ENCODE measurements at places on chromosomes 7 and 10. TPM values are rescaled to one million over a fixed set of nuclear protein-coding genes. Genes with fewer than 3 reads are reported as not detected.
A peak's percentile ranks its signal among the peaks of the same experiment; 100 is the strongest.

GRCh38 chr7:81684514-81685269, 85.2 kb downstream of the HGF start:
- peak; percentile 99 for DNase-seq

DNA sequence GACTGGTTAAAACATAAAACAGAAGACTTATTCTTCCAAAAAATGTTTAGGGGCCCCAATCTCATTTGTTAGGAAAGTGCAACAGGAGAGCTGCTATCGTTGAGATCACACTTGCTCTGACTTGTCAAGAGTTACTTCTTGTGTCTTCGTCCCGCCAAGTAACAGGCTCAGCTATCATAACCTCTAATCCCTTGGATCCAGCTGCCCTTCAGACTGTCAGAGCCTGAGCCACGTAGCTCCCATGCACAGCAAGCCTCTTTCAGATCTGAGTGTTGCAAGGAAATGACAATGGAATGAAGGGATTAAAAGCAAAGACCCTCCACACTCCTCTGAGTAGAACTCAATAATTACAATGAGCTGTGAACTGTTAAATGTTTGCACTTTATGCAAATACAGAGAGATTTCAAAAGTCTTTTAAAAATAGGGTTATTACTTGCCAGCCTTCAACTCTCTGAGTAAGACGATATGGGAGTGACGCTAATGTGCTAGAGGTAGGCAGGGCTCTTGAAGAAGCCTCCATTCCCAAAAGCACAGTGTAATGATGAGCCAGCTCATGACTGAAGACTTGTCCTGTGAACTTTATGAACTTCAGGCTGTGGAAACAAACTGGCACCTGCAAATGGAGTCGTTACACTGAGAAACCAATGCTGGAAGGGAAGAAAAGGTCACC, 28.4 kb upstream of the CDK13 start:
- no peak for DNase-seq

DNA sequence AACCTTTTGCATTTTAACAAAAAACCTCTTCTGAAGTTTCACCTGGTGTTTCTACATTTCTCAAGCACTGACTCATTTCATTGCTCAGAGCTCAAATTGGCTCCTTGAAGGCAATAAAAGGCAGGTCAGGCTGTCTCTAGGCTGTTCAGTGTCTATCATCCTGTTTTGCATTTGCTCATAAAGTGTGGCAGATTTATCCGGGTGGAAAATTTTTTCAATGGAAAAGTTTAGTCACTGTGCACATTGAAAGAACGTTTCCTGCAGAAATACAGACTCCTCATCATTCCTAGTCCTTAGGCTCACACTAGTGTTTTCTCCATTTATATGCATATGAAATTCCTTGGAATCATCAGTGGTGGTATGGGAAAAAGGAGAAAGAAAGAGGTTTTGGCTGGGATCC, 114.2 kb upstream of the DGKB start:
- DNase-seq, result peak; percentile 61

DNA sequence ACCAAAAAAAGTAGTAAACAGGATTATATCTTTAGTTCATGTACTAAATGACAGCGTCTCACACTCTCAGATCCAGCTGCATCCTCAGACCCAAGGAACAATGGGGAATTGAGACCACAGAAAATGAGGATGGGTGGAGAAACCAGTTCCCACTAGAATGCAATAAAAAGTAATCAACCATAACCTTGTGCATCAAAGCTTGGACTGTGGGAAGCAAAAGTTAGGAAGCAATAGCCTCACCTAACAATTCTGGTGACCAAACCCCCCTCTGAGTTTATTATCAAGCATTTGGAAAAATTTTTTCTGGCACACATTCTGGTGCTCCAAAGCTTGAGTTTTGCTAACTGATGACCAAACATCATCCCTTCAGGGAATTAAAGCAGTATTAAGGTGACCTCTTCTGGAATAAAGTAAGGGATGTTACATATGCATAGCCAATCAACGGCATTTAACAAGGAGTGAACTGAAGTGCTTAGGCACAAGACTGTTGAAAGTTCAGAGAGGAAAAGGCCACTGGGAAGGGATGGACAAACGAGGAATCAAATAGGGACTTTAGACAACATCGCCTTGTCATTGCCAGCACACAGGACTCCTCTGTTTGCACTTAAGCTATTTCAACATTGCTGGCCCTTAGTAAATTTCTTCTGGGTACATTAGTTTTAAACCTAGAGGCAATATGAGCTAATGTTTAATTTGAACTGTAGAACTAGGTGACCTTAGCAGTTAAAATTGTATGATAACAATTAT, 1.2 kb upstream of the MAT1A start:
- DNase-seq, result no peak

GRCh38 chr10:77872947-77873535, 53.5 kb downstream of the DLG5 start:
- no peak for DNase-seq

The DTX2 gene
- total RNA-seq, result 18.0 TPM

All from A172 (cell line).